T-helper 2 cell treated with Interferon-gamma antibody and Interleukin-4, amounts not matched to agents 5 μg/mL and 100 μg/mL, for 36 hours (primary cell): ENCODE measurements at places on chromosomes 13 and 19.

DNA sequence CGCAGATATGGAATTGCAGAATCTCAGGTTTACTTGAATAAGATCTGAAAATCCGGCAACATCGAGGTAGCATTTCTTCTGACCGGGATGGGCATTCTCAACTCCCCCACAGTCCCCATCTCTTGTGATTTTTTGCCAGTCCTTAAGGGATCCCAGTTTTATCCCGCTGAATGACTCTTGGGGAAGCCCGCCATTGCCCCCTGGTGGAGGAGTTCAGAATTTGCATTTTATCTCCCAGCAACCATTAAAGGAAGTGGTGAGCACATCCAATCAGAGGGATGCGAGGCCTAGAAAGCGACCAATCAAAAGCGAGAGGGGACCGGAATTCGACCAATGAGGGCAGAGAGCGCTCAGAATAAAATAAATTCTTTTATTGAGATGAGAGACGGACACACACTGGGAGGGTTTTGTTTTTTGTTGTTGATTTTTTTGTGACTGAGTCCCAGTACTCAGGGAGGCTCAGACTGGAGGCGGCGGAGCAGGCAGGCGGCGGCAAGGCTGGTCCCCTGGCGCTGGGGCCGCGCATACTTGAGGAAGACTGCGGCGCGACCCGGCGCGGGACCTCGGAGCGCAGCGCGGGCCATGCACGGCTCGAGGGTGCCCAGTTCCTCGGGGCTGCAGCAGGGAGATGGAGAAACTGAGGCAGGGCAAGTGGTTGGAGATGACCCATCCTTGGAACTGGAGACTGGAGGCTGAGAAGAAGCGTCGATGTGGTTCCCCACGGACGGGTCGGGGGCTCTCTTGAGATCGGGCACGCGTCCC is 3.9 kb upstream of the TTC9B start:
- H3K4me1 ChIP-seq = peaks cover 6% of the 10 kb centered on the region
- H3K36me3 ChIP-seq = peaks cover 2% of the 10 kb centered on the region
- peak overlapping the region; percentile 5 for H3K4me3 ChIP-seq
- peaks cover 60% of the 10 kb centered on the region for H3K27me3 ChIP-seq
- DNase-seq = peak; percentile 68

DNA sequence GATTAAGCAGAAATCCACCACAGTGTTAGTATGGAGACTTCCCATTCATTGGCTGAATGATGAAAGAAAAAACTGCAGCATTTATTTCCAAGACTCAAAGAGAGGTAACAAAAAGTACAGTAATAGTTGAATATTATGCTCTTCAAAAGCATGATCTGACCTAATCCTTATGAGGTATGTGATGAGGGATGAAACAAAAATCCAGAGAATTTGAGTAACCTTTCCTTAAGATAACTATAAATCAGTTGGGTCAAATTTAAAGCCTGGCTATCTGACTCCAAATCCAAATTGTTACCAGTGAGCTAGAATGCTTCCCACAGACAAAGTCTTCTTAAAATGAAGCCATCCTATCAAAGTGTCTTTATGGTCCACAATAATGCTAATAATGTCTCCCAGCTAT is 38.1 kb downstream of the NUFIP1 start:
- no peaks in the 10 kb centered on the region for H3K27me3 ChIP-seq
- H3K4me1 ChIP-seq = no peaks in the 10 kb centered on the region
- H3K27ac ChIP-seq = no peak overlapping the region

GRCh38 chr19:33306191-33306590 is 3.9 kb upstream of the CEBPA start:
- H3K4me1 ChIP-seq = no peaks in the 10 kb centered on the region
- H3K27ac ChIP-seq = no peak overlapping the region
- H3K27me3 ChIP-seq = peaks cover 40% of the 10 kb centered on the region

- H3K27ac ChIP-seq = no peak overlapping the region
- peaks cover 37% of the 10 kb centered on the region for H3K27me3 ChIP-seq
- DNase-seq = peak; percentile 30
- H3K4me3 ChIP-seq = no peak overlapping the region
These were observed 8.2 kb downstream of the GPC5 start for GRCh38 chr13:91406619-91407018.

- H3K27ac ChIP-seq = no peak overlapping the region
- H3K4me1 ChIP-seq = peaks cover 2% of the 10 kb centered on the region
- peaks cover 8% of the 10 kb centered on the region for H3K27me3 ChIP-seq
- H3K4me3 ChIP-seq = no peak overlapping the region
- no peaks in the 10 kb centered on the region for H3K36me3 ChIP-seq
These were observed 127.2 kb downstream of the TM9SF2 start for GRCh38 chr13:99628442-99628841.

- no peaks in the 10 kb centered on the region for H3K4me1 ChIP-seq
- no peaks in the 10 kb centered on the region for H3K27me3 ChIP-seq
- no peak overlapping the region for H3K4me3 ChIP-seq
- H3K36me3 ChIP-seq = no peaks in the 10 kb centered on the region
- no peak overlapping the region for H3K27ac ChIP-seq
These were observed 394.4 kb upstream of the PCDH20 start for GRCh38 chr13:61810065-61810464.

- H3K36me3 ChIP-seq = no peaks in the 10 kb centered on the region
- no peaks in the 10 kb centered on the region for H3K27me3 ChIP-seq
- no peak for DNase-seq
- no peak overlapping the region for H3K27ac ChIP-seq
- no peaks in the 10 kb centered on the region for H3K4me1 ChIP-seq
- no peak overlapping the region for H3K4me3 ChIP-seq
These were observed 344.0 kb downstream of the DACH1 start for GRCh38 chr13:71522941-71523526.

DNA sequence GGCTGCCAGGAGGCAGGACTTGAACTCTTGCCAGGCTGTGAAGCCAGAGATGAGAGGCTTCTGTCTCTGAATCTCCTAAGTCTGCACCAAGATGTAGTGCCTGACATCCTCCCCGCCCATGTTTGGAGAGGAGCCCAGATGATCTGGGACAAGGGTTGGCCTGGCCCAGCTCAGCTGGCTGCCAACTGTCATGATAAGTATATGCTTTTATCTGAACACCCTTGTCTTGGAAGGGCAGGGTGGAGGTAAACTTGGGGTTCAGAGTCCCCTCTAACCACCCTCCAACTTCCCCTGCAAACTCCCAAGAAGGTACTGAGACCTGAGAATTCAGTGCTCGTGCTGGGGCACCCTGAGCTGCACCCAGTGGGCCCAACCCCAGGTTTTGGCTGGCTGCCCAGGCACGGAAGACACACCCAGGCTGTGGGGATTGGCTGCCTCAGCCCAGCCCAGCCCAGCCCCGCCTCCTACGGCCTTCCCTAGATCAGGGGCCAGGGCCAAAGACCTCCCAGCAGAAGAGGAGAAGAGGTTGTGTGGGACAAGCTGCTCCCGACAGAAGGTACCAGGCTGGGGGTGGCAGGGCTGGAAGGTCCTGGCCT is at the start of gene CYP4F12:
CYP4F12 (plus strand) TSS at position 508 of the 596 bp plus-strand sequence. CDS start 443 bp downstream, outside the sequence.
- no peaks in the 10 kb centered on the region for H3K27me3 ChIP-seq
- no peaks in the 10 kb centered on the region for H3K4me1 ChIP-seq
- H3K4me3 ChIP-seq = no peak within 1 kb of the TSS
- H3K27ac ChIP-seq = no peak within 1 kb of the TSS
- DNase-seq = no peak

GRCh38 chr13:33764716-33765115 is 53.2 kb upstream of the RFC3 start:
- no peak for DNase-seq
- H3K27ac ChIP-seq = no peak overlapping the region
- H3K27me3 ChIP-seq = peaks cover 4% of the 10 kb centered on the region
- no peaks in the 10 kb centered on the region for H3K36me3 ChIP-seq
- no peaks in the 10 kb centered on the region for H3K4me1 ChIP-seq

DNA sequence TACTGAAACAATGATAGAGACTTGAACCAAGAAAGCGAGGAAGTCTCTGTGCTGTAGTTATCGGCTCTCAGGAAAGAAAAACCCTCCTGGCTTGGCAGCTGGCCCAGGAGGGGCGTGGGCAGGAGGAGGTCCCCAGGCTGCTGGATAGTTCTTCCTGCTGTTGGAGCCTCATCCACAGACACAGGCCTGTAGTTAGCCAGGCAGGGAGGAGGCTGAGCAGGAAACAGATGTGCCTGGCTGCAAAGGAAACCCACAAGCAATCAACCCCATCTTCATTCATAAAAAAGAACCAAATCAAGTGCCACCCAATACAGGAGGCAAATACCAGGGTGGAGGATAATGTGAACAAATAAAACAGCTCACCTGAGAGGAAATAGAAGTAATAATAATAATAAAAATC is 86.2 kb downstream of the IRS2 start:
- DNase-seq = no peak
- no peaks in the 10 kb centered on the region for H3K36me3 ChIP-seq
- H3K27me3 ChIP-seq = peaks cover 28% of the 10 kb centered on the region
- H3K27ac ChIP-seq = no peak overlapping the region
- no peaks in the 10 kb centered on the region for H3K4me1 ChIP-seq
- H3K4me3 ChIP-seq = no peak overlapping the region

- no peaks in the 10 kb centered on the region for H3K27me3 ChIP-seq
- H3K36me3 ChIP-seq = no peaks in the 10 kb centered on the region
- H3K4me3 ChIP-seq = no peak overlapping the region
- no peaks in the 10 kb centered on the region for H3K4me1 ChIP-seq
These were observed 1096.8 kb upstream of the PCDH20 start for GRCh38 chr13:62512194-62513141.

DNA sequence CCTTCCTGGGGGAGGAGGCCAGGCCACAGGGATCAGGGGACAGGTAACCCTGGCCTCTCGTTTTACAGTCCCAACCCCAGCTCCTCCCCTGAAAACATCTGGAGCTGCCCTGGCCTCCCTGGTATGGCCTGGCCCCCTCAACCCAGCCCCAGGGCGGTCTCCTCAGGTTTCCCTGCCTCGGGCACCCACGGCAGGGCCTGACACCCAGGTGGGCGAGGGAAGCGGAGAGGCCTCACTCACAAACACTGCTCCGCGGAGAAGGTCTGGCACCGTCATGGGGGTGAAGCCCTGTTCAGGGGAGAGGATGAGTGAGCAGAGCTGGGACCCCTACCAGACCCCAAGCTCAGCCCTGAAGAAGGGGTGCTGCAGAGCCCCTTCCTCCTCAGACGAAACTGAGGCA is 6.5 kb upstream of the CCER2 start:
- no peaks in the 10 kb centered on the region for H3K27me3 ChIP-seq
- H3K27ac ChIP-seq = no peak overlapping the region
- peaks cover 9% of the 10 kb centered on the region for H3K36me3 ChIP-seq
- no peaks in the 10 kb centered on the region for H3K4me1 ChIP-seq
- DNase-seq = no peak

DNA sequence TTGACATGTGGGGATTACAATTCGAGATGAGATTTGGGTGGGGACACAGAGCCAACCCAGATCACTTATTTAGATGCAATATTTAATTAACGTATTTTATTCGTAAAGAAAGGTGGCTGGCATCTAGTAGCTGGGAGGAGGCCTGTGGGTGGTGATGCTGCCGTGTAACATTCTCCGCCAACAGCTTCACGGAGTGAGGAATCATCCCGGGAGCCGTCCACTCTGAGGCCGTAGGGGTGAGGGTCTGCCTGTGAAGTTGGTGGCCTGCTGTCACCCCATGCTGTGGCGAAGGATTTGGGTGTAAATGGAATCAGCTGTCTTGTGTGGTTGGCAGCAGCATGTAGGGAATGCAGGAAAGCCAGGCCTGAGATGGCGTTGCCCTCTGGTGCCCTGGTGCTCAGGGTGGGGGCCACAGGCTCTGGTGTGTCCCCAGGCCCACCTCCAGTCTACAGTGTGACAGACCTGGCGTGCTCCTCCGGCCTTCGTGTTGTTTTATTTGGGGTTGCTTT is 3.3 kb upstream of the TEX29 start:
- H3K36me3 ChIP-seq = peaks cover 8% of the 10 kb centered on the region
- no peaks in the 10 kb centered on the region for H3K27me3 ChIP-seq

- H3K4me1 ChIP-seq = no peaks in the 10 kb centered on the region
- no peaks in the 10 kb centered on the region for H3K27me3 ChIP-seq
- H3K27ac ChIP-seq = no peak overlapping the region
- no peak overlapping the region for H3K4me3 ChIP-seq
These were observed 595.5 kb downstream of the TBC1D4 start for GRCh38 chr13:74886502-74886901.

DNA sequence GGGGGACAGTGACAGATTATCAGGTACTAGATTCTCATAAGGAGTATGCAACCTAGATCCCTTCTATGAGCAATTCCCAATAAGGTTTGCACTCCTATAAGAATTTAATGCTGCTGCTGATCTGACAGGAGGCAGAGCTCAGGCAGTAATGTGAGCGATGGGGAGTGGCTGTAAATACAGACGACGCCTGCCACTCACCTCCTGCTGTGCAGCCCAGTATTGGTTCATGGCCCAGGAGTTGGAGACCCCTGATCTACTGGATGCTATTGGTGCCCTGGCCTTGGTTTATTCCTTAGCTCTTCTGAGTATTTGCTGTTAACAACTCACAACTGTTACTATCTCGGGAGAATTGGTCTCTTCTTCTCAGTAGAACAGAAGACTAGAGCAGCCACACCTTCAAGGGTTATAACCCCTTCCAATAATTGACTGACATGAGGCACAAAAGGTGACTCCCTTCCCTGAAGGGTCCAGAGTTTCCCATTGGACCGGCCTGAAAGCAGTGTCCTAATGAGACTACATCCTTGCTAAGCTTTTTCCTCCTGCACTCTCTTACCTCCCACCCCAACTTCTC is 35.0 kb upstream of the RBM26 start:
- no peaks in the 10 kb centered on the region for H3K27me3 ChIP-seq
- no peak for DNase-seq
- no peak overlapping the region for H3K27ac ChIP-seq
- H3K4me3 ChIP-seq = no peak overlapping the region

GRCh38 chr19:38711726-38712153 is 32.5 kb downstream of the CAPN12 start:
- no peak overlapping the region for H3K27ac ChIP-seq
- no peaks in the 10 kb centered on the region for H3K27me3 ChIP-seq
- no peak overlapping the region for H3K4me3 ChIP-seq
- H3K4me1 ChIP-seq = no peaks in the 10 kb centered on the region
- peaks cover 31% of the 10 kb centered on the region for H3K36me3 ChIP-seq

DNA sequence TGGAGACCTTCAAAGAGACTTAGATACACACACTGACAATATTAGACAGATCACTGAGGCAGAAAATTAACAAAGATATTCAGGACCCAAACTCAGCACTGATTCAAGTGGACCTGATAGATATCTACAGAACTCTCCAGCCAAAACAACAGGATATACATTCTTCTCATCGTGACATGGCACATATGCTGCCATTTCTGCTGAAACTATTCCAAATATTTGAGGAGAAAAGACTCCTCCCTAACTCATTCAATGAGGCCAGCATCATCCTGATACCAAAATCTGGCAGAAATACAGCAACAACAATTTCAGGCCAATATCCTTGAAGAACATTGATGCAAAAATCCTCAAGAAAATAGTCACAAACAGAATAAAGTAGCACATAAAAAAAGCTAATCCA is 53.3 kb downstream of the TRPC4 start:
- no peak overlapping the region for H3K4me3 ChIP-seq
- H3K4me1 ChIP-seq = no peaks in the 10 kb centered on the region
- no peak overlapping the region for H3K27ac ChIP-seq
- H3K36me3 ChIP-seq = no peaks in the 10 kb centered on the region
- DNase-seq = no peak

GRCh38 chr19:7694499-7694898 is 7.4 kb downstream of the FCER2 start:
- peaks cover 6% of the 10 kb centered on the region for H3K4me1 ChIP-seq
- no peaks in the 10 kb centered on the region for H3K36me3 ChIP-seq
- H3K27me3 ChIP-seq = peaks cover 6% of the 10 kb centered on the region
- no peak overlapping the region for H3K4me3 ChIP-seq
- no peak overlapping the region for H3K27ac ChIP-seq
- DNase-seq = no peak

GRCh38 chr19:45599286-45599685 is 2.7 kb downstream of the GPR4 start:
- no peak for DNase-seq
- no peak overlapping the region for H3K27ac ChIP-seq
- peaks cover 21% of the 10 kb centered on the region for H3K4me1 ChIP-seq
- peaks cover 76% of the 10 kb centered on the region for H3K27me3 ChIP-seq
- H3K36me3 ChIP-seq = no peaks in the 10 kb centered on the region

- peaks cover 16% of the 10 kb centered on the region for H3K36me3 ChIP-seq
- no peak overlapping the region for H3K4me3 ChIP-seq
- no peaks in the 10 kb centered on the region for H3K27me3 ChIP-seq
These were observed 62.0 kb downstream of the MICU2 start for GRCh38 chr13:21541980-21542379.
